Osteocyte (in vitro differentiated cells): ENCODE measurements at places on chromosomes 6 and 20.

DNA sequence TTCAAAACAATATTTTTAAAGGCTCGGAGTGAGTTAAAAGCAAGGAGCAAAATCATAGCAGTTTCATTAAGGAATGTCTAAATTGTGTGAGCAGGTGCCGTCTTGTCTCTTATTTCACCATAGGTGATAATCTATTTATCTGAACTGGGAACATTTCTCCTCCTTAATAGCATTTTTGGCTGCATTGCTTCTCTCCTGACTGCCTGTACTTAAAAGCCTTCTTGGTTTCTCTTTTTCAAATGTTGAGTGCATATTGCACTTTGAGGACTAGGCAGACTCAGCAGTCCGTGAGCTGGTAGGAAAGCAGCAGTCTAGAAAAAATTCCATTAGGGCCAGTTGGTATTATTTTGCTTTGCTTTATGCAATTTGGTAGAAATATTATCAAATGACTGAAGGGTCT is 645.9 kb downstream of the GRIK2 start:
- no peak for DNase-seq

GRCh38 chr20:57991211-57991881 is 237.1 kb downstream of the ANKRD60 start:
- no peak for DNase-seq

GRCh38 chr6:45514454-45515230 is 136.9 kb upstream of the SUPT3H start:
- DNase-seq, result no peak

DNA sequence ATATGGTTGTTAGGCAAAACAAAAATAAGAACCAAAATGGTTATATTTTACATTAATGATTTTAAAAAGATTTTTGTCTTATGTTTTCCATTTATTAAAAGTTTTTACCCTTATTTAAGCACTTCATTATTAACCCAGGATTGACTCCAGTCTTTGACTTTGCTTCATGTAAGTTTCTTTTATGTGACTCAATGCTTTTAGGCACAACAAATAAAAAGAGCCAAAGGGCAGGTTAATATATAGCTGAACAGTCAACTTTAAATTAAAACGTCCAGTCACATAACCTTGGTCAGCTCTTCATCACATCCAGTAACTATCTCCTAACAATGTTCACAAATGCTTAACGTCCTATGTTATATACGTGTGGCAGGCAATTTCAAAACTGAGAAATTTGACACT is 32.7 kb downstream of the COL21A1 start:
- no peak for DNase-seq

- DNase-seq, result no peak
These were observed 99.7 kb downstream of the PDE7B start for GRCh38 chr6:135951169-135951568.

- no peak for DNase-seq
These were observed 27.1 kb upstream of the TASP1 start for GRCh38 chr20:13665709-13666395.

DNA sequence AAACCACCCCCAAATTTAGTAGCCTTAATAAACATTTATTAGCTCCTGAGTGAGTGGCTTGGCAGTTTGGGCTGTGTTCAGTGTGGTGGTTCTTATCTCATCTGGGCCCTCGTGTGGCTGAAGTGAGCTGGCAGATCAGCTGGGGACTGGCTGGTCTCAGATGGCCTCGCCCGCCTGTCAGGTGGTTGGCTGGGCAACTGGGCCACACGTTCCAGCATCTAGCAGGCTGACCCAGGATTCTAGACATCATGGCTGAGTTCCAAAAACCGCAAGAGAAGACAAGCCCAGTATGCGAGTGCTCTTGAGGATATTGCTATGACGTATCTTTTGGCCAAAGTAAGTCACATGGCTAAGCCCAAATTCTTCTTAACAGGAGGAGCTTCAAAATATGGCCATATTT is 28.9 kb downstream of the EIF2S2 start:
- no peak for DNase-seq

GRCh38 chr6:63561288-63561687 is 11.0 kb upstream of the LOC128125822 start:
- no peak for DNase-seq

DNA sequence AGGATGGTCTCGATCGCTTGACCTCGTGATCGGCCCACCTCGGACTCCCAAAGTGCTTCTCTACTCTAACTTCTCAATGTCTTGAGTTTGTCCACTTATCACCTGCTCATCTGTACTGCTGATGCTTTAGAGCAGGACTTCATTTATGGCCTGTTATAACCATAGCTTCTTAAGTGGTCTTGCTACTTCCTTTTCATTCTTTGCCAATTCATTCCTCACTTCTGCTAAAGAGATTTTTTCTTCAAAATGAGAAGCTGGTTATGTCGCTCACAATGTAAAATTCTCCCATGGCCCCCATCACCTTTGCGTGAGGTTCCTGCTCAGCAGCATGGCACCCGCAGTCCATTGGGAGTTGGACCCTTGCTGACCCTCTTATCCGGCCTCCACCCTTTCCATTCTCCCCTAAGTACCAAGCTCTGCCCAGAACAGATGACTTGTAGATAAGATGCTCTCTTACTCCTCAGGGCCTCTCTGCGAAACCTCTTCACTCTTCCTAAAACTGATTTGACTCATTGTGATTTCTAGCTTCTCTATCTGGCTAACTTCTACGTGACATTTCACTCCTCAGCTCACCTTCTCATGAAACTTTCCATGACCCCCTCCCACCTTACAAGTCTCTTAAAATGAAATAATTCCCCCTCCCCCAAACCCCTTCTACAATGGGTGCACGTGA is 13.9 kb upstream of the CD164 start:
- DNase-seq, result no peak

- no peak for DNase-seq
These were observed 28.5 kb downstream of the ERMARD start for GRCh38 chr6:169779896-169780295.

GRCh38 chr6:37954791-37955190 is 135.3 kb downstream of the ZFAND3 start:
- DNase-seq, result no peak

DNA sequence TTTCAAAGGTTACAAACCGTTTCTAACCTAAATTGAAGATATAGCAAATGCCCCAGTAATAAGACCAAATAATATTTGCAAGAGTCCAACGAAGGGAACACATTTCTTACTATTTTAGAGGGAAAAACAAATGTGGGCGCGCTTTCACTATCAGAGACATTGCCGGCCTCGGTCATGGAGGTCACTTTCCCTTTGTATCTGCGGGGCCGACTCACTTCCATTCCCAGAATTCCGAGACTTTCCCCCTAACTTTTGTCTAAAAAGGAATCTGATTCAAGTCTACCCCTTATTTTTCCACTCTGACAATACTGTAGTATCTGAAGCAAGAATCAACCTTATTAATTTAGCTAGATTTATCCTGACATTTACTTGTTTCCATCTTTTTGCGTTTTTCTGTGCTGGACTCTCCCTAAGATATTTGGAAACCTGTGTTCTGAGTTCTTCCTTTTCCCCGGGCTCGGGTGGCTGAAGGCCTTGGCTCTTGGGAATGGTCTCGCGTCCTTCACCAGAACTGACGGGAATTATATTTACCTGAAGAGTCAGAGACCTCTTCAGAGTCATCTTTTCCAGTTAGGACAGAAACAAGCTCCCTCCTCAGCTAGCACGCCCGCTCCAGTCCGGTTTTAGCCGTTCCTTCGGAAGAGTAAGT is 71.8 kb upstream of the ZNF184 start:
- DNase-seq, result no peak

DNA sequence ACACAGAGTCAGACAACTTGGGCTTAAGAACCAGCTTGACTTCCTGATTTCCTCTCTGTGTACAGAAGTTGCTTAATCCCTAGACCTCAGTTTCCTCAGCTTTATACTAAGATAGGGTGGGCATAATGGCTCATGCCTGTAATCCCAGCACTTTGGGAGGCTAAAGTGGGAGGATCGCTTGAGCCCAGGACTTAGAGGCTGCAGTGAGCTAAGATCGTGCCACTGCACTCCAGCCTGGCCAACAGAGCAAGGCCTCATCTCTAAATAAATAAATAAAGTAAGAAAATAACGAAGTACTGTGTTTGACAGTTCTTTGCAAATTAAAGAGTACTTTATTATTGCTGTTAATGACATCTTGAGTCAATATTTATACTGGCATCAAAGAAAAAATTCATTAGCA is 41.7 kb downstream of the CNKSR3 start:
- DNase-seq, result no peak

GRCh38 chr20:3227936-3228749 is 10.8 kb downstream of the SLC4A11 start:
- no peak for DNase-seq

DNA sequence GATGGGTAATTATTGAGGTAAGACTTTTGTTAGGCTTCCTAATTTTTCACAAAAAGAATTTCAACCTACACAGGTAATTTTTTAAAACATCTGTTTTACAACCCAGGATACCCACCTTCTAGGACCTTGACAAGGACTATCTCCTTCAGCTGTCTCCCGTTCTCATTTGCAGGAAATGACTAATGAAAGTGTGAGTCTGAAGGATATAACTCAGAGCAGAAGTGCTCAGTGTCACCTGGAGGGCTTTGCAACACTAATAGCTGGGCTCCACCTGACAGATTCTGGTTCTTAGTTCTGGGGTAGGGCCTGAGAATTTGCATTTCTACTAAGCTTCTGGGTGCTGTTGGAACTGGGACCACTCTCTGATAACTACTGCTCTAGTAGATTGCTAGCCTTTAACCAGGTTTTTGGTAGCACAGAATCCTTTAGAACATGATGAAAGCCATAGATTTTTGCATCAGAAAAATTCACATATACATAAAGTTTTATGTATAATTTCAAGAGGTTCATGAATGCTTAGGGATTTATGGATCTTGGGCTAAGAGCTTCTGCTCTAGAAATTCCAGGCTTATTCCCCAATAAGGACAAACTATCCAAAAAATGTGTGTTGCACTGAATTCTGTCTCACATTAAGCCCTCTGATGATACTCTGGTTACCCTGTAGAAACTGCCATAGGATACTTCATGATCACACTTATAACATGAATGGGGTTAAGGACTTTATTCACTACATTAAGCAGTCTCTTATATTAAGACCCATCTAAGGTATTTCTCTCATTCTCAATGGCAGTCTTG is 30.3 kb downstream of the AK9 start:
- no peak for DNase-seq
